ENCODE measurements at places on chromosomes 1 and 21. TPM values are rescaled to one million over a fixed set of nuclear protein-coding genes. Genes with fewer than 3 reads are reported as not detected.
A peak's percentile ranks its signal among the peaks of the same experiment; 100 is the strongest.

DNA sequence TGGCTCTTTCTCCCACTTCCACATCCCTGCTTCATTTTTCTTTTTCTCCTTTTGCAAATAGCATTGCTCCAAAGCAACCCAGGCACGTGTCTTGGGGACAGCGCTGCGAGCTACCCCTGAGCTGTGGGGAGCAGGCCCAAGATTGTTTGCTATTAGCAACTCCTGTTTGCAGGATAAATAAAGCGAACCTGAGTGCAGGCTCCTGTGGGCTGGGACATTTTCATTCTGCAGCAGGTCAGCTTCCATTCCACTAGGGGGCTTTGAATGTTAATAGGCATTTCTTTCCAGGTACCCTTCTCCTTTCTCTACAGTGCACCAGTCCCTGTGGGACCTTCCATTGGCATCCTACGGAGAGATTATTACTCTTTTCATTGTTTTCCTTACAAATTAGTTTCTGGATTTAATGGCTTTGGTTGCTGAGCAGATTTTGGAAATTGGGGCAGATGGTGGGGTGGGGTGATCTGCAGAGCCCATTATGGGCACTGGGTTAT lies 54.0 kb downstream of the OLFML3 start:
- H3K27ac ChIP-seq, result no peak overlapping the region
- H3K36me3 ChIP-seq, result no peaks in the 10 kb centered on the region
- H3K4me3 ChIP-seq, result no peak overlapping the region
- peaks cover 3% of the 10 kb centered on the region for H3K27me3 ChIP-seq
- peak; percentile 21 for DNase-seq
- no peaks in the 10 kb centered on the region for H3K4me1 ChIP-seq

DNA sequence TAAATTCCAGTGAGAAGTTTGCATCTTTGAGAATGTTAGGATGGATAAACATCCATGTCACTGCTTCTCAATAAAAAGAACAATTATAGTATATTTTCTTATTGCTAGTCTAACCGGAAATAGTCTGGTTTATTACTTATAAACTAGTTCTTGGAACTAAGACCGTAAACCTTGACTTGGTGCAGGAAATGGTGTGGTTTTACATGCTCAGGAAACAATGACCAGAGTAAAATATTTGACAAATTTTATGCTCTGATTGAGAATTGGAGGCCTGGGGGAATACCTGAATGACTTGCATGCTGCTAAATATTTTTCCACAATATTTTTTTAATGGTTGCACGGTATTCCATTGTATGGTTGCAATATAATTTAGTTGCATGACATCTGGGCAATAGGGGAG lies 76.3 kb downstream of the XCL2 start:
- no peak overlapping the region for H3K27ac ChIP-seq
- no peak overlapping the region for H3K4me3 ChIP-seq
- no peaks in the 10 kb centered on the region for H3K36me3 ChIP-seq
- H3K4me1 ChIP-seq, result no peaks in the 10 kb centered on the region

GRCh38 chr1:37153116-37154100 lies 119.1 kb upstream of the GRIK3 start:
- DNase-seq, result no peak
- H3K4me1 ChIP-seq, result no peaks in the 10 kb centered on the region
- H3K27ac ChIP-seq, result no peak overlapping the region
- no peak overlapping the region for H3K4me3 ChIP-seq
- H3K36me3 ChIP-seq, result no peaks in the 10 kb centered on the region

GRCh38 chr1:160492617-160493016 lies 30.4 kb downstream of the SLAMF6 start:
- H3K36me3 ChIP-seq, result no peaks in the 10 kb centered on the region
- H3K27me3 ChIP-seq, result no peaks in the 10 kb centered on the region
- H3K4me1 ChIP-seq, result no peaks in the 10 kb centered on the region
- H3K4me3 ChIP-seq, result no peak overlapping the region
- H3K27ac ChIP-seq, result no peak overlapping the region

DNA sequence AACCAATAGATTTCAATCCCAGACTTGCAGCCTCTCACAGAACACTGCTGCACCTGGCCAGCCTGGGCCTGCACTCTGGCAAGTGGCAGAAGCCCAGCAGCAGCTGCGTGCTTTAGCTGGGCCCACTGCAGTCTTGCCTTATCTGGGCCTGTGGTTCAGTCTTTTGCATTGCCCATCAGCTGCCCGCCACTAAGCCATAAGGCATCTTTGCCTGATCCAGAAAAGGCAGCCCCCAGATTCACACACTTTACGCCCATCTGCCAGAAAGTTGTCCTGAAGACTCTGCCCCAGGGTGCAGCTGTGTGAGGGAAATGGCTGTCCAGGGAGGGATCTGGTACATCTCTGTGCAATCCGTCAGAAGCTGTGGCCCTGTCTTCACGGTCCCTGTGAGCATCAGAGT lies 217.0 kb downstream of the DNAH14 start:
- no peak overlapping the region for H3K4me3 ChIP-seq
- no peak for DNase-seq
- H3K27me3 ChIP-seq, result no peaks in the 10 kb centered on the region
- no peak overlapping the region for H3K27ac ChIP-seq
- peaks cover 2% of the 10 kb centered on the region for H3K4me1 ChIP-seq

- no peak for DNase-seq
- peaks cover 9% of the 10 kb centered on the region for H3K27me3 ChIP-seq
- peaks cover 16% of the 10 kb centered on the region for H3K4me1 ChIP-seq
- H3K27ac ChIP-seq, result no peak overlapping the region
These were observed 43.0 kb downstream of the WDR4 start for GRCh38 chr21:42836402-42836666.

DNA sequence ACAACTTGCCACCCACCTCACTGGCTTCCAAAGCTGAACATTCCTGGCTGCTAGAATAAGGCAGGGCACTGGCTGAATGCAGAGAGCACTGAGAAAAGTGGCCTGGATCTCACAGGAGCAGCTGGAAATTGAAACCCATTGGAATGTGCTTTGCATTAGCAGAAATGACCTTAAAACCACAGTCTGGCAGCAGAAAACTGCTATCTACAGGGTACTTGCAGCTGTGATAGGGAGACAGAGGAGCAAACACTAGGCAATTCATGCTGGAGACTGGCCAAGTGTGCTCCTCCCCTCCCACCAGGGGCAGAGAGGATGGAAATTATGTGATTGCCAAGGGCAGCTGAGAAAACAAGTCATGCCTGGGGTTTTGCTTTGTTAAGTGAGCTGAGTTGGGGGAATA lies 47.2 kb downstream of the HSD3B1 start:
- no peak overlapping the region for H3K27ac ChIP-seq
- no peaks in the 10 kb centered on the region for H3K36me3 ChIP-seq
- no peaks in the 10 kb centered on the region for H3K27me3 ChIP-seq
- no peak for DNase-seq
- H3K4me3 ChIP-seq, result no peak overlapping the region

GRCh38 chr1:32768110-32768850 lies 48.9 kb downstream of the YARS1 start:
- no peak for DNase-seq
- peaks cover 23% of the 10 kb centered on the region for H3K4me1 ChIP-seq
- peaks cover 21% of the 10 kb centered on the region for H3K36me3 ChIP-seq
- no peak overlapping the region for H3K4me3 ChIP-seq

- DNase-seq, result no peak
- no peaks in the 10 kb centered on the region for H3K27me3 ChIP-seq
- H3K4me1 ChIP-seq, result peaks cover 5% of the 10 kb centered on the region
- no peak overlapping the region for H3K27ac ChIP-seq
These were observed 99.2 kb downstream of the CTH start for GRCh38 chr1:70509996-70510876.

DNA sequence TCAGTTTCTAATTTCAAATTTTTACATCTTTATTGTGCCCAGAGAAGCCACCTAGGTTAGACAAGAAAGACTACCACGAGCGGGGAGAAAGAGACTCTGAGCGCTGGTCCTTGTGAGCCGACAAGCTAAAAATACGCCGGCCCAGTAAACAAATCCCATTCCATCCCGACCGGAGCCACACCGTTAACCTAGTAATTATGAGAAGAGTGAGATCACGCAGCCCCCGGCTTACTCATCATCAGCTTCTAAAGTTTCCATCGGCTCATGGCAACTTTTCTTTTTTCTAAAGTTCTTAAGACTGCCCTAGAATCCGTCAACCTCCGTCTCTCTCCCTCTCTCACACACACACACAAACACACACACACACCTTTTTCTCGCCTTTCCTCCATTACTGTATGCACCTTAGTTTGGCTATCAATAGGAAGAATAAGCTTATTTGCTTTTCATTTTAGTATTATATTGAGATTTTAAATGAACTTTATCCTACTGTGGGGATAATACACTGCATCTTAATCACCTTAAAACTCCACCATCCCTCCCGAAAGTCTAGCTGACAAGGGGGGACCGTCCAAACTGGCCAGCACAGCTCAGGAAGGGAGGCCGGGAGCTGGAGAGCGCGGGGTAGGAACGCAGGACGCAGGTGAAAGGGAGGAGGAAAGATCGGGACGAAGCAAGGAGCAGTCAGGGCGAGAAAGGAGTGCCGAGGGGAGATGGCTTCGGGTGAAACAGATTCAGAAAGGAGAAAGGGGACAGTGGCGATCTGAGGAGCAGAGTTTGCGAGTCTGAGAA lies 728 bp downstream of the OTUD7B start:
- DNase-seq, result peak; percentile 19
- H3K4me1 ChIP-seq, result peaks cover 22% of the 10 kb centered on the region
- H3K27me3 ChIP-seq, result peaks cover 1% of the 10 kb centered on the region
- H3K27ac ChIP-seq, result peak overlapping the region; percentile 99
- no peaks in the 10 kb centered on the region for H3K36me3 ChIP-seq
- peak overlapping the region; percentile 100 for H3K4me3 ChIP-seq

DNA sequence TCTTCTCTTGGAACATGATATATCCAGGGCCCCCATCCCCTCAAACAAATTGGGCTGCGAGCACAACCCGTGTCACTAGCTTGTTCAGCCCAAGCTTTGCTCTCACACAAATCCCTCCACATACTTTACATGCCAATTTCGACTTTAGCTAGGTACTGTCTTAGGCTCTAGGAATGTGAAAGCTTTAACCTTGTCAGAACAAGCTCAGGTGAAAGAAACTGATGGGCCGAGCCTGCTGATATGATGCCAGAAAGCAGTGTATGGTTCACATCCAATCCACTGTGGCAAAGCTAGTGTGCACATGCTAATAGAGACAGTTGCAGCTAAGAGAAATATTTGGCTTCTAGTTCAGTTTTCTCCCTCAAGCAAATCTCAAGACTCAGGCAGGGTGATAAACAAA lies 79.5 kb downstream of the TNFSF18 start:
- H3K36me3 ChIP-seq, result no peaks in the 10 kb centered on the region
- DNase-seq, result no peak
- H3K27me3 ChIP-seq, result no peaks in the 10 kb centered on the region
- H3K27ac ChIP-seq, result no peak overlapping the region

- no peak overlapping the region for H3K27ac ChIP-seq
- H3K36me3 ChIP-seq, result no peaks in the 10 kb centered on the region
- peaks cover 31% of the 10 kb centered on the region for H3K4me1 ChIP-seq
- no peak overlapping the region for H3K4me3 ChIP-seq
These were observed 148.9 kb upstream of the ZNF648 start for GRCh38 chr1:182210417-182210816.

DNA sequence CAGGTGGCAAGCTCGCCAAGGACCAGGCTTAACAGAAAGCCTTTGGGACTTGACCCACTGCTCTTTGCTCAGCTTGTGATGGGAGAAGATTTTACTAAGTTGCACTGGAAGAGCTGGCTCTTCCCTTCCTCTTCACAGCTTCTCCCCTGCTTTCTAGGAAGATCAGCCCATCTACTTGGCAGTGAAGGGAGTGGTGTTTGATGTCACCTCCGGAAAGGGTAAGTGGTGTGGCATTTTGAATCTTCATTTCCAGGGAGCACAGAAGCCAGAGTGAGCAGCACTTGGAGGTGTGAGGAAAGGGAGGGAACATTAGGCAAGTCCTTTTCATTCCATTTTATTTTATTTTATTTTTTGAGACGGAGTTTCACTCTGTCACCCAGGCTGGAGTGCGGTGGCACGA lies 9.7 kb downstream of the NENF start:
- no peak overlapping the region for H3K4me3 ChIP-seq
- H3K36me3 ChIP-seq, result peaks cover 4% of the 10 kb centered on the region
- no peaks in the 10 kb centered on the region for H3K4me1 ChIP-seq
- H3K27me3 ChIP-seq, result peaks cover 3% of the 10 kb centered on the region

DNA sequence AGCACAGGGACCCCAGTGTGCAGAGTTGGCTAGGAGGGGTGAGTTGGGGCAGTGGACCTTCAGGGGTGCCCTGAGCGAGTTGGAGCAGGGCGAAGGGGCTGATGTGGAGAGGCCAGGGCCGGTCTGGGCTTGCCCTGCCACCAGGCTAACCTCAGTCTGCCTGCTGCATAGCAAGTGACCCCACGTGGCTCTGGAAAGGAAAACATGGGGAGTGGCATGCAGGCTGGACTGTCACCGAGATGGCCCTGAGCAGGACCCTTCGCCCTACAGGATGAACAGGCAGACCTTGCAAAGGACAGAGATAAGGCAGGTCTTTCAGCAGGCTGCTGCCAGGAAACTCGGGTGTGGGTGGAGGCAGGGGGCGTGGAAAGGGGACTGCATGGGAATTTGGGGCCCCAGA lies 51.5 kb downstream of the FOXO6 start:
- H3K4me3 ChIP-seq, result no peak overlapping the region
- H3K4me1 ChIP-seq, result peaks cover 3% of the 10 kb centered on the region
- H3K36me3 ChIP-seq, result no peaks in the 10 kb centered on the region
- H3K27ac ChIP-seq, result no peak overlapping the region
- no peak for DNase-seq

GRCh38 chr1:103496014-103496635 lies 29.4 kb upstream of the RNPC3 start:
- DNase-seq, result no peak
- H3K27ac ChIP-seq, result no peak overlapping the region
- no peak overlapping the region for H3K4me3 ChIP-seq
- H3K36me3 ChIP-seq, result no peaks in the 10 kb centered on the region
- H3K4me1 ChIP-seq, result no peaks in the 10 kb centered on the region
- H3K27me3 ChIP-seq, result no peaks in the 10 kb centered on the region

KRTAP6-3 gene
- total RNA-seq, result not detected

DNM3 gene
- total RNA-seq, result 7.7 TPM

RHD gene
- total RNA-seq, result 0.38 TPM

LCE6A gene
- not detected for total RNA-seq

CCDC18 gene
- total RNA-seq, result 10.4 TPM

ACAP3 gene
- total RNA-seq, result 54.0 TPM

LCE1B gene
- total RNA-seq, result not detected

NOTCH2NLA gene
- 4.7 TPM for total RNA-seq

AMPD2 gene
- 92.7 TPM for total RNA-seq

TOMM20 gene
- total RNA-seq, result 105 TPM
